ENCODE measurements at places on chromosomes 3 and 15.

GRCh38 chr15:50909010-50909317 lies 481 bp downstream of the AP4E1 start:
- DNase-seq, result no peak

GRCh38 chr3:57848177-57848738 lies 92.1 kb downstream of the SLMAP start:
- no peak for DNase-seq

DNA sequence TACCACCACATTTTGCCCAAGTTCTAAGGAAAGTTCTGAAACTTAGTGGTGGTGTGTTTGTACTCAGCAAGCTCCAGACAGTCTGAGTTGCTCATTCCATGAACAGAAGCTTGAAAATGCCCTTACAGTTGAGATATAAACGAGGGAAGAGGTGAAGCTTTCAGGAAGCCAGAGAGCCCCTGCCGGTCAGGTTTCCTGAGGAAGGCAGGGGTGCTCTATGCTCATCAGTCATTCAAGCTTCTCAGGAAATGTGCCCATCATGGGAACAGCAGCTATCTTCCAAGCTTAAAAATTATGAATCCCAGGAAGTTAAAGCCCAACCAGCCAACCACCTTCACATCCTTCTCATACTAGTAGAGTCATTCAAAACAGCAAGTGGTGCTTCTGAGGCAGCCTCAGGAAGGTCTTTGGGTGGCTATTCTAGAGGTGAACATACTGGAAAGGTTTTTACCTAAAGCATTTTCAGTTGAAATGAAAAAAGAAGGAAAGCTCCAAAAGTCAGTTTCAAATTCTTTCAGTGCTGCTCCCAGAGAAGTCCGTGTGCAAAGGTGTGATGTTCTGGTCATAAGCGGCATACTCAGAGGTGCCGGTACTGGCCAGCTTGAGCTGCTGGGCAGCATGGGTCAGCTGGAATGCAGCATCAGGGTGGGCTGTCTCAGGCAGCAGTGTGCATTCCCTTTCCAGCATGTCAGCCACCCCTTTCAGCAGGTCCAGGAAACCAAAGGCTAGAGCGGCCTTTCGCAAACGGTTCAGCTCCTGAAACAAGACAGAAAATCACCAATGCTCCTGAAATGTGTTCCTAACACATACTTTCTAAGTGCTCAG lies 31.8 kb downstream of the INTS14 start:
- no peak for DNase-seq

DNA sequence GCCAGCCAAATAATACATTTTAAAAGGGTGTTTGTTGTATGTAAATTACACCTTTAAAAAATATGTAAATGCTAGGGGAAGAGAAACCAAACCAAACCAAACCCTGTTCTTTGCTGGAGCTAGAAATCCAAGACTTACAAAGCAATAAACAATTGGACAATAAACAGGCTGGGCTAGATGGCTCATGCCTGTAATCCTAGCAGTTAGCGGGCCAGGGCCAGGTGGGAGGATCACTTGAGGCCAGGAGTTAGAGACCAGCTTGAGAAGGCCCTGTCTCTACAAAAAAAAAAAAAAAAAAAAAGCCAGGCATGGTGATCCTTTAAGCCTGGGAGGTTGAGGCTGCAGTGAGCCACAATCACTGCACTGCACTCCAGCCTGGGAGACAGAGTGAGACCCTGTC lies 12.5 kb downstream of the STOML1 start:
- no peak for DNase-seq

GRCh38 chr3:13553686-13554085 lies 4.8 kb downstream of the FBLN2 start:
- no peak for DNase-seq

DNA sequence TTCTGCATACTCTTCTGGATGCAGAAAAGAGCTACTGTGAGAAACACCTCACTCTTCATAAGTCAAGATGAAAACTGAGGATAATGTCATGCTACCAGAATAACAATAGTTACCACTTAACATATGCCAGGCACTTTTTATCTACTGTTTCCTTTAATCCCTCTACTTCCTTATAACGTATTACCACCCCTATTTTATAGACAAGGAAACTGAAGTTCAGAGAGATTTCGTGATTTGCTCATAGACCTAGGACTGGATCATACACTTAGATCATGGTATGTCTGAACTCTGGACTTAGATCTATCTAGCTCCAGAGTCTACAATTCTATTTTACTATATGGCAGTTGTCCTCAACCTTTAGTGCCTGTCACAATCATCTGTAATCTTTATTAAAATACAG lies 155.7 kb upstream of the TSPAN3 start:
- no peak for DNase-seq

- peak; percentile 61 for DNase-seq
Measured at GRCh38 chr3:171811295-171811912, 1.1 kb upstream of the PLD1 start.

DNA sequence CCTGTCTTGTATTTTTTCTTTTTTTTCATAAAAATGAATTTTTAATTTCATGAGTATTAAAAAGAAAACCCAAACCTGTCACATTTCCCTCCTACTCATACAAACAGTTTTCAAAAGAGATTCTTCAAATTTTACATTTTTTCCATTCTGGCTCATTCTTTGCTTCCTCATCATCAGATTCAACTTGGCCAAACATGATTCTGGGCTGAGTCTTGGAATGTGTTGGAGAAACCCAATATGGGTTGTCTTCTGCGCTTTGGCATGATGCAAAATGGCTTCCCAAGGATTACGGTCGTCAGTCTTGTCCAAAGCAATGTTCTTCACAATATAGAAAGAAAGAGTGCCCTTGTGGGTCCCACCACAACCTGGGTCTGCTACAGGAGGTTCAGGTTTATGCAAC lies 12.4 kb upstream of the TM4SF4 start:
- no peak for DNase-seq

GRCh38 chr3:28947751-28948150 lies 333.1 kb upstream of the RBMS3 start:
- no peak for DNase-seq

GRCh38 chr15:88810446-88810845 lies 7.2 kb downstream of the ACAN start:
- peak; percentile 20 for DNase-seq

- DNase-seq, result peak; percentile 20
Measured at GRCh38 chr3:96959901-96960641, 145.7 kb downstream of the EPHA6 start.

DNA sequence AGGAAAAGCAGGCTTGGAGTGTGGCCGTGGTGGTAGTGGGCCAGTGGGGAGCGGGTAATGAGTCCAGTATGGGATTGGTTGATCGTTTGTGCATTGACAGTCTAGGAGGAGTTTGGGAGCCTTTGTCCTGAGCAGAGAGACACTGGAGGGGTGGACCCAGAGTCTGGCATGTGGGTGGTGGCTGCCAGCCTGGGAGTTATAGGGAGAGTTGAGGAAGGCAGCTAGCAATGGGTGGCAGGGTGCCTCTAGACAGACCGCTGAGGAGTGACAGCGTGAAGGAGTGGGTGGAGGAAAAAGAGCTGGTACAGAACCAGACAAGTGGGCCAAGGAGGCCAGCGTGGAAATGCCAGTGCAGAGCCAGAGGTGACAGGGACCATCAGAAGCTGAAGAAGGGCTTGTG lies 1.9 kb upstream of the CCK start:
- no peak for DNase-seq

DNA sequence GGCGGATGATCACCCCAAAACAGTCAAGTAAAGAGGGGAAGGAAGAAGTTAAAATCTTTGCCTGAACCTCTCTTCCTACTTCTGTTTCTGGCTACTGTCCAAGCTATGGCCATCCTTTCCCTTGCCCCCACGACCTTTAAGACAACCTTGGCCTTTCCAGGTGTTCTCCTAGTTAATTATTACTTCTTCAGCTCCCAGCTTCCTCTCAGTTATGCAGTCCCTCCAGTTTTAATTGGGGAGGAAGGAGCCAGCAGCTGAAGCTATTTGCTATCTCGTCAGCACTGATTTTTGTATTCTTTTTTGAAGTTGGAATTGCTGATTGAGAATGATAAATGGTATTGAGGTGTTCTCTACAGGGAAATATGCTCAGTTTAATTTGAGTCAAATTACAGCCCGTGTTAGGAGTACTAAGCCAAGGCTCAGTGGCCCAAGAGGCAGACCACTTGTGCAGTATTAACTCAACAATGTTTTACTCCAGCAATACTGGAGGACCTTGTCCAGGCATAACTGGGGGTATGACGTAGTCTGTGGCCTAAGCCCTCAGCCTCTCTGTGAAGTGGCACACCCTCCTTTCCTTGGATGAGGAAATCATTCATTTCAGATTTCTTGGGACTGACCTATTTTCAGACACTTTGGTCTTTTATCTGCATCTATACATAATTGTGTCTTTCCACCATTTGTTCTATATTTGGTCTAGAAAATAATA lies 336.9 kb downstream of the SLC9A9 start:
- peak; percentile 61 for DNase-seq

DNA sequence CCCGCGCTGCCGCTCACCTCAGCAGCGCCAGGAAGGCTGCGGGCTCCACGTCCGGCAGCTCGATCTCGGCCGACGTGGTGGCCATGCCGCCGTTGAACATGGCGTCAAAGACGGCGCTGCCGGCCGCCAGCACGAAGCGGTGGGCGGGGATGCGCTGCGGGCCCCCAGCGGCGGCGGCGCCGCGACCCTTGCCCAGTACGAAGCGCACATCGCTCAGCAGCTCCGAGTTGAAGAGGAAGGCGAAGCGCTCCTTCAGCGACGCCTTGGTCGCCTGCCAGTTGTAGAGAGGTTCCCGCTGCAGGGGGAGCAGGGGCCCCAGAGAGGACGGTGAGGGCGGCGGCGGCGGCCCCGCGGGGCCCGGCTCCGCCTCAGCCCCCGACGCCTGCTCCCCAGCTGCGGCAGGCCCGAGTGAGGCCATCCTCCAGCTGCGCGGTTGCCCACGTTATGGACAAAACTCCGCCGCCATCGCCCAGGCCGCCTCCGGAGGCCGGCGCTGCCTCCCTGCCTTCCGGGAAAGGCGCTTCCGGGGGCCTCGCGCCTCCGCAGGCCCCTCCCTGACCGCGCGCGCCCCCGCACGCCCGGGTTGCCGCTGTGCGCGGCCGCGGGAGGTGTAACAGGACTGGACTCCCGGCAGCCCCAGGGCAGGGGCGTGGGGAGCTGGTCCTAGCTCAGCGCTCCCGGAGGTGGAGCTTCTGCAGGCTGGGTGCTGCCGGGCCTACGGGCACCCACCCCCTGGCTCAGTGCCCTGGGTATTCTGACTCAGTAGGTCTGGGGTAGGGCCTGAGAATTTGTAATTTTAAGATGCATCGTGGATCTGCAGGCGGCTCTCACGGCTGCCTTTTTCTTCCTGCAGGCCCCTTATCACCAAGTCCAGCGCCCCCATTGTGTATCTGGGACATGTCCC lies at the start of gene BTBD1:
BTBD1 (minus strand) TSS at position 519 of the 904 bp plus-strand sequence; CDS start at position 418, 101 bp downstream.
- DNase-seq, result peak; percentile 98

DNA sequence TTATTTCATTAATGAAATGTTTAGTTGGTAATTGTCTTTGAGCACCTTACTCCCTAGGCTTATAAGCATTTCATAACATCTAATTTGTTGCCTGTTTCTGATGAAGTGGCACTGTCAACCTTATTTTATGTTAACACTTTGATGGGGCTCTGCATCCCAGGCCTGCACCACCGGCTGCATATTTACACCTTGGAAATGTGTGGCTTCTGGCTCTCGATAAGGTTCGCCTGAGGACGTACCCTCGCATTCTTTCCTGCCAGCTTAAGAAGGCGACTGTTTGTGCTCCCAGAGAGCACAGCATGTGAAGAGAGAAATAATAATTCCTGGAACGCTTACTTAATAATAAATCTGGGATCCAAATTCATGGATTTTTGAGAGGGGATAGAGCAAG lies 763.3 kb upstream of the CFAP20DC start:
- no peak for DNase-seq

GRCh38 chr15:52246686-52247431 lies 48.7 kb downstream of the MYO5C start:
- no peak for DNase-seq

DNA sequence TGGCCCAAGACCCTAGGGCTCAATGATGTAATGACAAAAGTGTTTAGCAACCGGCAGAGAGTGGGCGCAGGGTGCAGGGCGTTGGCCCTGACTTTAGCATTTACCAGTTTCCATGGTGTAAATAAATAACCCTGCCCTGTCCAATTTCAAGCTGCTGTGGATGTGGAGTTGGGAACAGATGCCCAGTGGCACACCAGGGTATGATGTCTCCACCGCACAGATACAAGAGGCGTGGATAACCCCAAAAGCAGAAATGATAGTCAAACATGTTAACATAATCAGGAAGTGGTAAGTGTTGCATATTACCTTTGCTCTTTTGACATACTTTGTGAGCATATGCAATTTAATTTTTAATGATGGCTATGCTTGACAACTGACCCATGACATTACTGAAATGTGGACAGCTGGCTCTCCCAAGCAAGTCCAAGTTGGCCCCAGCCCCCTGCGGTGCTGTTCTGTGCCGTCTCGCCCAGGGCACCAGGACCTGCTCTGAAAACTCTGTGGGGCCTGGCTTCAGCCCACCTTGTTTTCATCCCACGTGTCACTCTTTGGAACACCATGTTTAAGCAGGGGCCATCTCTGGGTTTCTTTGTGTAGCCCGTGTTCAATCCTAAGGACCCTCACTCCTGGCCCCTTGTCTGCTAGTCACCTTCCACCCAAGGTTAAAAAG lies 10.8 kb upstream of the ANPEP start:
- DNase-seq, result no peak

DNA sequence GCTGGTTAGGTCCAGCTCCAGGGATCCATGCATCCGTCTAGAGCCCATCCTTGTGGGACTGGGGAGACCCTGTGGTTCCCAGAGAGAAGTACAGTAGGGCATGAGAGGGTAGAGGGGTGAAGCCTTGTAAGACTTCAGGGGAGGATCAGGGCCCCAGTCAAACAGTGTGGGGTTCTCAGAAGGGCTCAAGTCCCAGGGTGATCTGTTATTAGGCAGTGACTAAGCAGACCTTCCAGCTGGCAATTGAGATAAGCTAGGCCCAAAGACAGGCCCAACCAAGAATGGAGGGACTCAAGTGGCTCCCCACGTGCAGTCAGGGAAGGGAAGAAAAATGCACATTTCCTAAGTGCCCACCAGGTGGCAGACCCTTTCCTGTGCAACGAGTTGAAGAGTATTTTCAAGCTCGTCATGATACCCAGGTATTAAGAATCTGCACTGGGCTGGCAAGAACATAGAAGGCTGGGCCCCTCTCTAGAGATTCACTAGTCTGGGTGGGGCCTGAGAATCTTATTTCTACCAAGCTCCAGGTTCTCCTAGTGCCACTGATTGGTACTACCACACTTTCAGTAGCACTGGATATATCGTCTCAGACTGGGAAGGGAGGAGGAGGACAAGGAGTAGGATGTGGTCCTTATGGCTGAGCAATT lies 240.8 kb downstream of the NR1D2 start:
- peak; percentile 77 for DNase-seq

DNA sequence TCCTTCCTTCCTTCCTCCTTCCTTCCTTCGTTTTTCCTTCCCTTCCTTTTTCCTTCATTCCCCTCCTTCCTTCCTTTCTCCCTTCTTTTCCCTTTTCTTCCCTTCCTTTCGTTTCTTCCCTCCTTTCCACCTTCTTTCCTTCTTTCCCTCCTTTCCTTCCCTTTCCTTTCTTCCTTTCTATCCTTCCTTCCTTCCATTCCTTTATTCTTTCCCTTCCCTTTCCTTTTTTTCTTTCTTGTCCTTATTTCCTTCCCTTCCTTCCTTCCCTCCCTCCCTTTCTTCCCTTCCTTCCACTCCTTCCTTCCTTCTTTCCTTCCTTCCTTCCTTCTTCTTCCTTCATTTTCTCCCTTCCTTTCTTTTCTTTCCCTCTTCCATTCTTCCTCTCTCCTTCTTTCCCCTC lies 394.6 kb downstream of the GABRB3 start:
- DNase-seq, result no peak
